LNCaP clone FGC (cell line): ENCODE measurements at places on chromosomes 5 and 9.

DNA sequence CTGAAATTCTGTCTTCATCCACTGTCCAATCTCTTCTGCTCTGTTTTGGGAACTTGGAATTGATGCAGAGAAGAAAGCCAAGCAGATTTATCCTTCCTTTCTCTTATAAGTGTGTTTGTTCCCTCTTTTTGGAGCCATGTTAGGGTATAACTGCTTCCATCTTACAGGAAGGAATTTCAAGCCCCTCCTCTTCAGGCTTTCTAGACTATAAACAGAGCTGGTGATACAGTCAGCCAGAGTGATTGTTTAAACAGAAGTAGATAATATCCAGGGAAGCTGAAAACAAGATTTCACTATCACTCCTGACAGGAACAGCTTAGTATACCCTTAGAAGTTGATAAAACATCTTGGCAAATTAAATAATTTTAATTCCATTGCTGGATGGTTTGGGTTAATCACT is 102.1 kb upstream of the DMRT1 start:
- no peak for DNase-seq

GRCh38 chr5:24788829-24789514 is 144.2 kb upstream of the CDH10 start:
- no peak for DNase-seq

DNA sequence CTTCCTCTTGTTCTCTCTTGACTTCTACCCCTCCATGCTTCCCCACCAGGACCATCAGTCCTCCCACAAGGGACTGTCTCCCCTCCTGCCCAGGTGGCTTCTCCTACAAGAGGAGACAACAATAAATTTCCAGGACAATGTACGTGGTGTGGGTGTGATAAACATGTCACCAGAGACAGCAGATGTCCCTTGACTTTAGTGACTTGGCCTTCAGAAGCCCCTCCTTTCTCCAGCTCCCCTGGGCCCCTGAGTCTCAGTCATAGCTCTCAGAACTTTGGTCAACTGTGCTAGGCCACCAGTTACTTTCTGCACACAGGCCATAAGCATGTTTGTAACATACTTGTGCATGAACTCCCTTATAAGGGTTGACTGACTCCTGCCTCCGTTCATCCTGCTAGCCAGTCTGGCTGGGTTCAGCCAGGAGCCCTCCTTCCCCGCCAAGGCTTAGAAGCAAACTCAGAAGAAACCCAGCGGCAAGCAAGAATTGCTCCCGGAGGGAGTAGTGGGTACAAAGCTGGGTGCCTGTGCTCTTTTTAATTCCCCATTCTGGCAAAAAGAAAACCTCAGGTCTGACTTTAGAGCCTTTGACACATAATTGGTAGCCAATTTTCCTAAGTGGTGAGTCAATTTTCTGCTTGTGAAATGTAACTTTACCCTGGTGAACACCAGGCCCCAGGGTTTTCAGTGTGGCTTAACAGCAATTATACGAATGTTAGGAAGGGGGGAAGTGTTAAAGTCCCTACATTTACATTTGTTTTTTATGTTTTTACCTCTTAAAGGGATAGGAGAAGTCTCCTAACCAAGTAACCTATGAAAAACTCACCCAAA is 49.2 kb downstream of the EBF1 start:
- DNase-seq = no peak

- no peak for DNase-seq
These were observed 17.9 kb downstream of the CMYA5 start for GRCh38 chr5:79707535-79707934.
